IPS DF 19.7 (cell line): ENCODE measurements at places on chromosomes 1 and 21.

- no peak for DNase-seq
These were observed 172.5 kb downstream of the URB2 start for GRCh38 chr1:229798558-229798957.

- DNase-seq, result no peak
These were observed 761 bp upstream of the UBE2J2 start for GRCh38 chr1:1274299-1274930.

DNA sequence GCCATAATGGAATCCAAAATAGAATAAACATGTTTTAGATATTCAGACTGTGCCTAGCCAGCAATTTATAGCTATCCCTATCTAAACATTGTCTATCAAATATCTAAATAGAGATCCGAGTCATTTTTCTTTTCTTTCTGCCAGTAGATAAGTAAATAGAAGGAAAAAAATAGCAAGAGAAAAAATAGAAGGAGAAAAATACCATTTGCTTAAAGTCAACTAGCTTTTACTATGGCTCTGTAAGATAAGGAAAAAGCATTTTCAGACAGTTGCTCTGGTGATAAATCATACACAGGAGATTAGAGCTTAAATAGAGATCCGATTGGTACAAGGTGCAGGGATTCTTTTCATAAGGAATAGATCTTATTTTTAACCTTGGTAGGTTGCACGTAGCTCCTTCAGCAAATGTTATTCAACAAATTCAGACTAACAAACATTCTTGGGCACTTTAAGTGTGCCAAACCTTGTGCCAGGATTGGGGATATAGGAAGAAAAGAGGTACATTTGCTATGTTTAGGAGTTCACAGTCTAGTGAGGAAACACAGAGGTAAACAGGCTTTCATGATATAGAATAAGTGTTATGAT, 70.1 kb upstream of the CCDC190 start:
- no peak for DNase-seq

DNA sequence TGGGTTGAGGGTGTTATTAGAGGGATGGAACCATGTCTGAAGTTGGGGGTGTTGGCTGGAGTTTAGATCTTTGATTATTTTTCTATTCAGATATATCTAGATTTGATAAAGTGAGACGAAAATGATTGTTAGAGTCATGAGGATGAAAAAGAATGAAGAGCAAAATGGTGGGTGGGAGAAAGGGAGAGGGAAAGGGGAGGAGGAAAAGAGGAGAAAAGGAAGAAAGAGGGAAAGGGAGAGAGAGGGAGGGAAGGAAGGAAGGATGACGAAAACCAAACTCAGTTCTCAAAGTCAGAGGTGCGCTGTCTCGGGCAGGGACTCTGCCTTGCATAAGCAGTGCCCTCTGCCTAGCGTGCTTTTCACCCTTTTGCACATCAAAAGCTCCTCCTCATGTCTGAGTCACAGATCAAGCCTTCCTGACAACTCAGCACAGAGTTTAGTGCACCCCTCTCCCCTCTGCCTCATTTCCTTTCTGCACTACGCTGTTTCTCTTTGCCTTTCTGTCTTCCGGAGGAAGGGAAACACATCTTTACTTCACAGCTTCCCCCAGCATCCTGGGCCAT, 225.8 kb upstream of the PROX1 start:
- DNase-seq, result peak; percentile 30

- no peak for DNase-seq
These were observed 300.2 kb upstream of the DUSP10 start for GRCh38 chr1:222042120-222042519.

DNA sequence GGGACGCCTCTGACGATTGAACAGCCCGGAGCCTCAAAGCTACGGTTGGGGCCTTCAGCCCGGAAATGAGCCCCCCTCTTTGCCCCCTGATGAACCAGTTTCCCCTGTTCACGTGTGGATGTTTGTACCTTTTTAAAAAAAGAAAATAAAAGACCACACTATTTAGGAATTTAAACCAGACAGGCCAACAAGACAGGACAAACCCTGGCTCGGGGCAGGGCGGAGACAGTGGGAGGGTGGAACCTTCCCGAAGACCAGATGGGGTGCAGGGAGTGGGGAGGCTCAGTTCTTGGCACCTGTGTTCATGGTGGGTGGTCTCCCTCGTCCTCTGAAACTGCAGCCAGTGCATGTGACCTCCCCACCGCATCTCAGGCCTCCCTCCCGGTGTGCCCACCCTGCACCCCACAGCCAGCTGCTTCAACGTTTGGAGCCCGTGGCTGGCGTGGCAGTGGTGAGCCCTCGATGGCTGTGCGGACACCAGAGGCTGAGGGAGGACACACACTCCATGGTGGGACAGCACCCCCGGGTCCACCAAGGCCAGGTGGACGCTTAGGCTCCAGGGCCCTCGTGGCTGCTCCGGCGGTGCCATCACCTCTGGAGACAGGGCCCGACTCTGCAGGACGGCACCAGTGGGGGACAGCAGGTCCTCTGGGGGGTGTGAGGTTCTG, 45.6 kb downstream of the COL18A1 start:
- DNase-seq, result no peak

GRCh38 chr1:200153277-200154055, 126.0 kb downstream of the NR5A2 start:
- DNase-seq, result no peak
